Stimulated activated CD4-positive, alpha-beta T cell treated with anti-CD3 and anti-CD28 coated beads, Interleukin-1b, Interleukin-23, amount 100 ng/mL, for 1 hour (primary cell): ENCODE measurements at places on chromosomes 5 and 9.

- DNase-seq: no peak
Observed at GRCh38 chr5:100446879-100447430, 88.2 kb upstream of the FAM174A start.

GRCh38 chr5:126872561-126873354 lies 95.8 kb downstream of the LMNB1 start:
- DNase-seq: no peak

GRCh38 chr5:8446179-8446578 lies 577.2 kb downstream of the MTRR start:
- DNase-seq: no peak

DNA sequence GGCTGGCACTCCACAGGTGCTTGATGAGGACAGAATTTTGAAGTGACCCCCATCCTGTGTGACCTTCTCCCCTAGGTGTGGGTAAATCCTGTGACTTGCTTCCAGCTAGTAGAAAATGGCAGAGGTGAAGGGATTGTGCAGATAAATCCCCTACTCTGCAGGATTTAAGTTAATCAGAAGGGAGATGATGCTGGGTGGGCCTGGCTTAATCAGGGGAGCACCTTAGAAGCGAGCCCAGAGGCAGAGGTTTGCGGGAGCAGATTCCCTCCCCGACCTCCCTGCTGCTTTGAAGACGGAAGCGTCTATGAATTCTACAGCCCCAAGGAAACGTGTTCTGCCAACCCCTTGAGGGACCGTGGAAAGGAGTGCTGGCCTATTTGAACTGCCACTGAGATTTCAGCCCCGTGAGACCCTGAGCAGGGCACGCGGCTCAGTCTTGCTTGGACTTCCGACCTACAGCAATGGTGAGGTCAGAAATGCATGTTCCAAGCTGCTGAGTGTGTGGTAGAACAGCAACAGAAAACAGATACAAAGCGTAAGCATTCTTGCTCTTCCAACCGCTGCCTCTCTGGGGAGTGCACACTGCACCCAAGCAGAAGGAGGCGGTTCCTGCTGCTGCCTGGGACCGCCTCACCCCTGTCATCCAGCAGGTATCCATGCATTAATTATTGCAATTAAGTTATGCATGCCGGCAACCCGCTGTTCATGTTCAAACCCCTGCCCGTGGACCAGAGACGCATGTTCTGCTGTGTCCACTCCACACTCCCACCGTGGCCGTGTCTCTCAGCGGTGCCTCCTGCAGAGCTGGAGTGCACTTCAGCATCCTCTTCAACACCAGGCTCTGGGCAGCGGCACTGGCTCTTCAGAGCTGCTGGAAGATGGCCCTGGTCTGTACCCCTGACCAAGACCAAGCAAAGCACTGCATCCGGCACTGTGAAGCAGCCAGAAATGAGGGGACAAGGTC lies 54.6 kb upstream of the RXRA start:
- no peak for DNase-seq

GRCh38 chr5:111379391-111379816 lies 132.9 kb downstream of the STARD4 start:
- no peak for DNase-seq

DNA sequence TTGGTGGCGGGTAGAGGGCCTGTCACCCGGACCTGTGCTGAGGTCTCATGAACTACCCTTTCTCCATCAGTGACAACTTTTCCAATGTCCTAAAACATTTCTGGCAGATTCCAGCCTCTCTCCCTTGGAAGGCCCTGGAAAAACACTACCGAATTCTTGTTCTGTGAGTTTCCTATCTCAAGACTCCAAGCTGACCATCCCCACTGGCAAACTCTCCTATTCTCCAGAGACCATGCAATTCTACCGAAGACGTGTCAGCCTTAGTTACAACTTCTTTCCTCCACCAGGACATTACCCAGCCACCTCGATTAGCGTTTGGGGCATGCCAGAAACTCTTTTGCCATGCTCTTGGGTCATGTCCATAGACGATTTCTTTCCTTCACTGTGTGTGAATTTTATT lies 26.8 kb upstream of the GABRP start:
- DNase-seq: no peak

DNA sequence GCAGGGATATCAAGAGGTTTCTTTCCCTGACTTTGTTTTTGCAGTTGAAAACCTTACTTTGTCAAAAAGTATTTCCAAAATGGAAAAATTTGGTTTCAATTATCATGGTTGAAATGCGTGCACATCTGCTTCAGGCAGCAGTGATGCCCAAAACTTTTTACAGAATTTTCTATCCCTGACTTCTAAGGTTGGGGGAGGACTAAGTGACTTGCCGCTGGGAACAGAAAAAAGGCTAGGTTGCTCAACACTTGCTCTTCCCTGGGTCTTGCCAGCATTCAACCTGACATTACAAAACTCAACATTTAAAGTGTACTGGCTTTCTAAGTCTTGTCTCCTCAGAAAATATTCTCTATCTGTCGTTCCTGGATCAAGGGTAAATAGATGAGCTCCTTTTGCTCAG lies 4.7 kb downstream of the KLHL3 start:
- no peak for DNase-seq
